Fibroblast of skin of left quadriceps (primary cell): ENCODE measurements at places on chromosomes 7 and 10.

- no peak for DNase-seq
Observed at GRCh38 chr10:47034441-47035051, 123.3 kb downstream of the PTPN20 start.

- DNase-seq = no peak
Observed at GRCh38 chr10:99329304-99329553, at the start of gene CNNM1. Gene CNNM1, plus strand, starts transcription at chr10:99329356. Its CDS starts 32 bp downstream, at chr10:99329388.

GRCh38 chr7:50164559-50165170 lies 71.6 kb upstream of the ZPBP start:
- no peak for DNase-seq

DNA sequence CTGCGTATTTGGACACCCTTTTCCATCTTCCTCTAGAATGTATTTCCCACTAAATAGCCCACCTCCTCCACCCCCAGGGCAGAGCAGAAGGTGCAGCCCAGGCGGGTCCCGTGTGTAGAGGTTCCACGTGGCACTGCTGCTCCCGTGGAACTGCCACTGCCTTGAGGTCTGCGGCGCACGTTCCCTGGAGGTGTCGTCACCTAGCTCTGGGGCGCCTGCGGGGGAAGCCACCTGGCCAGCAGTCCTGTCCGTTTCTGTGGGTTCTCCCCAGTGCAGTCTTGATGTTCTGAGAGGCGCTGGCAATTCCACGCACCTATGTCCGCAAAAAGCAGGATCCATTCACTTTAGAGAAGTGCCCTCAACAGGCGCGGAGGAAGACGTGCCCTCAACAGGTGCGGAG lies 21.9 kb downstream of the BNIP3 start:
- no peak for DNase-seq

- DNase-seq = no peak
Observed at GRCh38 chr10:87733081-87733480, 73.4 kb downstream of the PAPSS2 start.

GRCh38 chr7:44161371-44161770 lies 20.2 kb upstream of the MYL7 start:
- DNase-seq = no peak

- no peak for DNase-seq
Observed at GRCh38 chr7:148031019-148031418, 559.5 kb upstream of the C7orf33 start.

DNA sequence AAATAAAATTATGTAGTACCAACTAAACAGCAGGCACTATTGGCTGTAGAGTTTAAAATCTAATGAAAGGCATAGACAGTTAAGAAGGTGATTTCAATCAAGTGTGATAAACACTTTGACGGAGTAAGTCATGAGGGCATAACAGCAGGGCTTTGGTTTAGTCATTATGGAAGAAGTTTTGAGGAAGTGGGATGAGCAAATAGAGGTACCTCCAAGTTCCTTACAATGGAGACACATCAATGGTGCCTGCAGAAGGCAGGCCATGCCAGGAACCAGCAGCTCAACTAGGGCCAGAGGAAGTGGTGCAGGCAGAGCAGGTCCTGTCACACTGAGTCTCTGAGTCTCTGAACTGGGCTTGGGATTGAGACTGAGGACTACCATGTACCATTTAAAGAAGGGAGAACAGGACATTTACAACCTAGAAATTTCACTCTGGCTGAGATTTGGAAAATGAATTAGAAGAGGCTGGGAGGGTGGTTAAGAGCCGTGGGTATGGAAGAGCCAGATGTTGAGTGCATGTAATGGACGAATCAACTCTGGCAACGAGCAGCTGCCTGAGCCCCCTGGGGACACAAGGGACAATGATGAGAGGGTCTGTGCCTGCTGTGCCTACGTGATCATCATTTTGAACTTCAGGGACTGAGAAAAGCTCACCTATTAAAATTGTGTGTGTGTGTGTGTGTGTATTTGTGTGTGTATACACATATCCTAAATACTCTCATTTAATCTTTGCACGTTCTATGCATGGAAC lies 208.7 kb upstream of the POM121L12 start:
- DNase-seq = no peak

DNA sequence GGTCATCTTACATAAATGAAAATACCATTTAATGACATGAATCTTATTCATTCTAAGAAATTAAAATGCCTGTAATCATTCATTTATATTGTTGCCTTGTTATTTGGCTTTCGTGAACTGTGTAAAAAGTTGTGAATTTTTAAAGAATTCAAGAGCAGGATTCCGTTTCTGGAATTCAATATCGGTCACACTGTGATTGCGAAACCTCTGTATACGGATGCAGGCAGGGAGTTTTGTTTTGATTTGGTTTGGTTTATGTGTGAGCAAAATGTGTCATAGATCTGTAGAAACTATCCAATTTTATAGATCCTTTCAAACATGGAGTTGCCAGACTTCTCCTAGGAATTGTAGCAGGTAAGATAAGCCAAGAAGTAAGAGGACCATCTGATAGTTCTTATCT lies 441.4 kb downstream of the DPP6 start:
- DNase-seq = no peak

DNA sequence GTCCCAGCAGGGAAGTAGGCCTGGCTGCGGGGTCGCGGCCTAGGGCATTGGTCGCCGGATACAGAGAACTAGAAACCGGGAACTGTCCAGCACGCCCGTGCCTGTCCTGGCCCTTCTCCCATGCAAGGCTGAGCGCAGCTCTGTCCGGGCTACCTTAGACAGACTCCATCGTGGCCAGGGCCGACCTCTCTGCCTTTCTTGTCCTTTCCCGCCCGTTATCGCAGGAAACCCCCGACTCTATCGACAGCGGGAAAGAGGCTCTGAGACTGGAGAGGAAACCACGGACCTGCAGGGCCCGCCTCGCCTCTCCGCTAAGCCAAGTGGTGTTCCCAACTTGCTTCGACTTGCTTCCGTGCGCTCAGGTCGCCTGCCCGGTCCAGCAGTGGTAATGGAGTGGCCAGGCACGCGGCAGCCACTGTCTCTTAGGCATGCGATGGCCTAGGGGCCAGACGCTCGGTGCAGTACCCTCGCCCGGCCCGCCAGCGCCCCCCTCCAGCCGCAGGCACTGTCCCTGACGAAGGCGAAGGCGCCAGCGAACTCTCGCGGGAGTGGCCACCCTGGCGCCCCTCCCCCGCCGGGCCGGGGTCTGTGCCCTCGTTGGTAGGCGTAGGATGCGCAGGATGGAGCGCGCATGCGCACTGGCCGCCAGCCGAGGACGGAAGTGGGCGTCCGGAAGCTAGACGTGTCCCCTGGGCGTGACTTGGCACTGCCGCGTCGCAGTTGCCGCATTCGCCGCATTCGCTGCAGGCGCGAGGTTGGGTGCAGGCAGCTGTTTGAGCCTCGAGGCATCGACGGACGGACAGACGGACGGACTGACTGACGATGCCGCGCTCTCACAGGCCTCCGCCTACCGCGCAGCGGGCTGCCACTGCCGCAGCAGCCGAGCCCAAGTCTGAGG lies 54.4 kb downstream of the MCMBP start:
- DNase-seq = peak; percentile 61

- DNase-seq = no peak
Observed at GRCh38 chr7:51007551-51008505, 225.1 kb upstream of the GRB10 start.

DNA sequence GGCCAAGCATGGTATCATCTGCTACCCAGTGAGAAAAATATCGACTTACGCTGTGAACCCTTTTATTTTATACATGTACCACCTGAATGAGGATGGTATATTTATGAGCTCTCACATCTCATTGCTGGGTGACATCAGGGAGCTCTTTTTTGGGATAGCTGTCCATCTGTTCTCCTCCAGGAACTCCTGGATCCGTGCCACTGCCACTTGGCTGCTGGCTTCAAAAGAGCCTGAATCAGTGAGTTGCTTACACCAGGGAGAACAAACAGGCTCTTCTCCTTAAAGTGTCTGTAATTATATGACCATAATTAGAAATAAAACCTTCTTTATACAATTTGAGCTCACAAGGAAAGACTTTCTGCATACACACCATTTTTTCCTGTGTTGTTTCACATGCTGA lies 106.2 kb downstream of the KAT6B start:
- DNase-seq = no peak

DNA sequence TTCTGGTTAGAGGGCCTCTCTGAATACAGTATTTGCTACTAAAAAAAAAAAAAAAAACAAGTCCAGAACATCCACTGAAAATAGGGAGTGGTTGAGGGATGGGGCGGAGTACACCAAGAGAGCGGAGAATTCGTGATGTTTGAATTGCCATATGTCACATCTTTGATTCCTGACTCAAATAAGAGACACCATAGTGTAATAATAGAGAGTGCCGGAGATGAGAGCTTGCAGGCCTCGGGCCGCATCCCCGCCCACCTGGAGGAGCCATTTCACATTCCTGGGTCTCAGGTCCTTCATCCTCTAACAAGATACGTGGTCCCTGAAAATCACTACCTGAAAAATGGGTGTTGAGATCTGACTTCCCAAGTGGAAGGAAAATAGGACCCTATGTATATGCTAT lies 46.8 kb downstream of the KIAA1549 start:
- no peak for DNase-seq

GRCh38 chr10:133040198-133040597 lies 47.5 kb upstream of the ADGRA1 start:
- DNase-seq = no peak

DNA sequence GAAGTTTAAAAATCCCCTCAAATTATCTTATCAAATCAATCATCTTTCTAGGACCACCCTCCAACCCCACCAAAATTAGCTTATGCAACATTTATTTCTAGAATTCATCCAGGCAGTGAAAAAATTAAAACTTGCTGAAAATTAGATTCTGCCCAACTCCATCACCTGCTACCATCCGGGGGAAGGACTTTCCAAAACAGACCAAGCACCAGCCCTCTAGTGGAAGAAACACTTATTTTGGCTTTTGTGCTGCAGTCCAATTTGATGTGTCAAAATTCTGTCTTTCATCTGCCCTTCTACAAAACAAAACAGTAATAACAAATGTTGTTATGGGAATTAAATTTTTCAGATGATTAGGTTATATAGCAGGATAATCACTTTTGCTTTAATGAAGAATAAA lies 35.1 kb downstream of the GCC1 start:
- DNase-seq = no peak

DNA sequence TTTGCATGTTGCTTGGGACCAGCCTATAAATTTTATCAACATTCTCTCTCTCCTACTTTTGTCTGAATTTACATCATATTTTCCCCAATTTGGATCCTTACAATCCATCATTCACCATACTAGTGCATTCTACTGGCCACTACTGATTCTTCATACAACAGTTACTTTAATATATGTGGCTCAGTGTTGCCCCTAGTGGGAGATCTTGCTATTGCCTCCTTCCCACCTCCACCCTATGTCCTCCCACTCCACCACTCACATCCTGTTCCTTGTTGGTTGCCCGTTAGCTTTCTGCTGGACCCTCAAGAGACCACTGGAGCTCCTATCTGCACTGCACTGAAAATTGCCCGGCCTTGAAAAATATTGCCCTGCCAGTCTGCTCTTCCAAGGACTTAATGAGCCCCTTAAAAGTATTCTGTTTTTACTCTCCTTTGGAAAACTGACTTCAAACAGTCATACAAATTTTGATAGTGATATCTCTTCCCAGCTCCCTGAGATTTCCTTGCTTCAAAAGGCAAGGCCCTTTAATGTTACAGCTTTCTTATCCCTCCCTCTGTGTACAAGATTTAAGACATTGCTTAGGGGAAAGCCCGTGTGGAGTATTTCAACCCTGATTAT lies 243.2 kb upstream of the TMEM229A start:
- DNase-seq = no peak

GRCh38 chr10:6103591-6103990 lies 14.8 kb downstream of the RBM17 start:
- no peak for DNase-seq

GRCh38 chr10:58266003-58266825 lies 1.5 kb downstream of the IPMK start:
- DNase-seq = no peak

DNA sequence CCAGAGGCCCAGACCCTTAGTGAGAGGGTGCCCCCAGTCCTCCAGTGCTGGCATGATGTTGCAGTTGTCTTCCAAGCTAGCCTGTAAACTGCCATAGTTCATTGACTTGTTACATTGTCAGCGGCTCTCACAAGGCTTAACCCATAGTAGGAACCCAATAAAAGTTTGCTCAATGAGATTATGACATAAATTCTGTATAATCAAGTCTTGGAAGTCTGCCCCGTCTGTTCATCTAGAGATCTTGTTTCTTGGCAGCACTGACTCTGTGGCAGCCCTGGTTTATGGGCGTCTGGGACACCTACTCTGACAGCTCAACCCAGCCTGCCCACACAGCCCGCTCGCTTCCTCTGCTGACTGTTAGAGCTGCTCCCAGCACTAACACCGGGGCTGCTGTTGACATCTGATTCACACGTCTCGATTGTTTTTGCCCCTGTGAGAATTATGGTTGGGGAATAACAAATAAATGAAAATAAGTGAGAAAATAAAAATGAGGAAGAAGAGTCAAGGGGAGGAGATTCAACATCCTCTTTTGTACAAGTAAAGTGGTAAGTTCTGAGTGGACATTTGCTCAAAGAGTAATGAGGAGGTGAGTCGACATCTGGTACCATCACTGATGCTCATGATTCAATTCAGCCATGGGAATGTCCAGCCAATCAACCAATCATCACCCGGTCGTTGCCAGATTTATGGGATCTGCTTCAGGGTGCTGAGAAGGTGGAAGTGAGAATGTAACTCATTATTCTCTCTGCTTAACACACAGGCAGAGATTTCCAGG lies 160.8 kb downstream of the SPAG6 start:
- DNase-seq = no peak

- no peak for DNase-seq
Observed at GRCh38 chr10:29897430-29897829, 162.0 kb downstream of the JCAD start.

GRCh38 chr7:151866761-151867655 lies 9.9 kb downstream of the PRKAG2 start:
- no peak for DNase-seq

- DNase-seq = no peak
Observed at GRCh38 chr10:1464881-1465417, 272.4 kb downstream of the ADARB2 start.

DNA sequence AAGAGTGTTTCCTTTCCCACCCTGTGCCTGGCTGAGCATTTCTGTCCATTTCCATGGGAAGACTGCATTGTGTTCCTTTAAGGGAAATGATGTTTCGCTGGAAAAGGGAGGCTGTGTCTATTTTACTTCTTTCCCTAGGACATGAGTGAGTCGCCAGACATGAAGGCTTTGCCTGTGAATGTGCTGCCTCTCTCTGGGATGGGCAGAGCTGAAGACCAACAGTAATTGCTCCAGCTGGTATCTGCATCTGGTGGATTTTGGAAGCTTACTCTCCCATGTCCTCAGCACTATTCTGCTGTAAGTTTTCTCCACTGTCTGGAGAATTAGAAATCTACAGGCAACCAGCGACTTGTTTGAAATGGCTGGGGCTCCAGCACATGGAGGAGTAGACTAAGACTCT lies 264.6 kb upstream of the BMPER start:
- DNase-seq = no peak

- DNase-seq = no peak
Observed at GRCh38 chr7:43877968-43878864, 8.9 kb upstream of the MRPS24 start.

DNA sequence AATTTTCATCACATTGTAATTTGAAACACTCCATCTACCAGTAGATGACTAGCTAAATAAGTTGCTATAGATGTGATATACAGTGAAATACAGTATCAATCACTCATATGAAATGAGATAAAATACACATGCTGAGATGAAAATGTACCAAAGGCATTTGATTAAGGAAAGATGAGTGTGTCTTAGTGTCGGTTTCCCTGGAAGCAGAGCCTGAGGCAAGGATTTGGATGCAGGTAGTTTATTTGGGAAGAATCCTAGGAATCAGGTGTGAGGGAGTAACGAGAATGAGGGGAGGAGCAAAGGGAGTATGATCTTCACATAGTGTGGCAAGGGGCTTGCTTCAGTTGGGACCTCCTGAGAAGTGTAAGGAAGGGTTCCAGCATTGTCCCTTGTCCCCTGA lies 188.2 kb upstream of the CTBP2 start:
- DNase-seq = no peak
